ENCODE measurements at places on chromosomes 2 and 18.

GRCh38 chr2:94993176-94994062 is 32.1 kb upstream of the MAL start:
- no peak for DNase-seq

DNA sequence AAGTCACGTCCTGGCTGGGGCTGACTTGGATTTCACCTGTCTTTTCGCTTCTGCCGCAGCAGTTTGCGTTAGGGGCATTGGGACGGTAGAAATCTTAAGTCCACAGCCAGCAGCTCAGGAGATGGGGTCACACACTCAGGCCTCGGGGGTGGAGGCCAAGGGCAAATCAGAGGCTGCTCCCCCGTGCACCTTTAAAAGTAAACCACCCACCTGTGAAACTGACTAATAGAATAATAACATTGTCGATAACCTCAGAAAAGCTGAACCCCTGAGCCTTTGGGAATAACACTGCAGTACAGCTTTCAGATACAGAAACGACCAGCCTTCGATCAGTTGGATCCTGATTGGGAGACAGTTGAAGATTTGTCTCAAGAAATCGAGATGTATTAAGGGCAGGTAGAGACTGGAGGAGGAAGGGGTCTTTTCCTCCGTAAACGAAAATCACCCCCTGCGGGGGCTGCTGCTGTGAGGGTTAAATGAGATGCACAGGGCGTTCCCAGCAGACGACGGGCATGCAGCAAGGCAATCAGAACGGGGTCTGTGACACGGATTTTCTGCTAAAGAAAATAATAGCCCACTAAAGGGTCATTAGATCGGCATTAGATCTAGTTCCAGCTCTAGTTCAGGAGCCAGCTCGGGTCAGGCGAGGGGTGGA is 16.4 kb upstream of the NFATC1 start:
- no peak for DNase-seq

- DNase-seq = no peak
Observed at GRCh38 chr18:11794195-11794594, 57.0 kb upstream of the CHMP1B start.

- no peak for DNase-seq
Observed at GRCh38 chr2:11296401-11296800, 48.0 kb downstream of the ROCK2 start.

- no peak for DNase-seq
Observed at GRCh38 chr18:48076461-48076860, 146.0 kb upstream of the SMAD2 start.
